ENCODE measurements at places on chromosomes 5 and 9. TPM values are rescaled to one million over a fixed set of nuclear protein-coding genes. Genes with fewer than 3 reads are reported as not detected.

DNA sequence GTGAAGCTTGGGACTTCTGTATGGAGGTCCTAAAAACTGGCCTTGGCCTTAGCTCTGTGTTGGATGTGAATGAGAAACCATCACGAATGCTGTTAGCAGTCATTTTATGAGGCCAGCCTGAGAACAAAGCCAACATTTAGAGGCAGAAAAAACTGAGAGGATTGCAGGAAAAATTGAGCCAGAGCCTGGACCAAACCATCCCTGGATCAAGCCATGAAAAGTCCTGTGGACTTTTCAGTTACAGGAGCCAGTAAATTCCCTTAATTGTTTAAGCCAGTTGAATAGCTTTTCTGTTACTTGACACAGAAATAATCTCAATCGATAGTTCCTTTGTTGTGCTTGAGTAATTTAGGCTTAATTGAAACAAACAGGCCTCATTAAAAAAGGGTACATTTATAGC is 42.6 kb upstream of the SPATA31D4 start:
- no peaks in the 10 kb centered on the region for H3K27me3 ChIP-seq
- no peak overlapping the region for H3K27ac ChIP-seq
- no peak for DNase-seq
- H3K36me3 ChIP-seq, result no peaks in the 10 kb centered on the region

GRCh38 chr5:77774981-77775789 is 954 bp downstream of the TBCA start:
- H3K36me3 ChIP-seq, result no peaks in the 10 kb centered on the region
- no peaks in the 10 kb centered on the region for H3K27me3 ChIP-seq
- H3K27ac ChIP-seq, result peak overlapping the region; percentile 98
- no peak for DNase-seq

GRCh38 chr9:136565086-136565714 is 19.4 kb upstream of the NOTCH1 start:
- no peak for DNase-seq
- no peaks in the 10 kb centered on the region for H3K36me3 ChIP-seq
- H3K27ac ChIP-seq, result peak overlapping the region; percentile 67
- H3K4me1 ChIP-seq, result no peaks in the 10 kb centered on the region

DNA sequence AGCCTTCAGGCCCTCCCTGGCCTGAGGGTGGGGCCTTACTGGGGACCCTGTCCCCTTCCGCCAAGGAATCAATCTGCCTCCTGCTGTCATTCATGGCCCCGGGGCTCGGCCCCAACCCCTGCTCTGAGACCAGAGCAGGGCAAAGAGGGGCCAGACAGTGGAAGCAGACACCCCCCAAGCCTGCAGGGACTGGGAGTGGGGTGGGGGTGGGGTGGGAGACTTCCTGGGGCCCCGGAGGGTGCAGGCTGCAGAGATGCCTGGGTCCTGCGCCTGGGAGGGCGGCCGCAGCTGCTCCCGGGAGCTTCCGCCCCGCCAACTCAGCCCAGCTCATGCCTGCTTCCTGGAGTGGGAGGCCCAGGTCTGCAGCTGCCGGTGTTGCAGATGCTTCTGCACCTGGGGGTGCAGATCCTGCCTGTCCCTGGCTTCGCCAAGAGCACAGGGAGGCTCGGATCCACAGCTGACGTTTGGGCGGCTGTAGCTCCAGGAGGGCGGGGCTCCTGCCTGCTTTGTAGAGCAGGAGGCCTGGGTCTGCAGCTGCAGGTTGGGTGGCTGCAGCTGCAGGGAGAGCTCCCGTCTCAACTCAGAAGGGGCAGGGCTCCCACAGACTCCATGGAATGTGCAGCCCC is 6.2 kb downstream of the KIF4B start:
- DNase-seq, result no peak
- no peak overlapping the region for H3K4me3 ChIP-seq
- no peaks in the 10 kb centered on the region for H3K36me3 ChIP-seq
- no peaks in the 10 kb centered on the region for H3K4me1 ChIP-seq
- no peaks in the 10 kb centered on the region for H3K27me3 ChIP-seq
- no peak overlapping the region for H3K27ac ChIP-seq

SCGB3A2 gene
- total RNA-seq, result not detected

- H3K4me3 ChIP-seq, result no peak overlapping the region
- no peak for DNase-seq
- H3K27ac ChIP-seq, result no peak overlapping the region
- no peaks in the 10 kb centered on the region for H3K27me3 ChIP-seq
Observed at GRCh38 chr5:158133369-158133768, 274.4 kb upstream of the CLINT1 start.

DNA sequence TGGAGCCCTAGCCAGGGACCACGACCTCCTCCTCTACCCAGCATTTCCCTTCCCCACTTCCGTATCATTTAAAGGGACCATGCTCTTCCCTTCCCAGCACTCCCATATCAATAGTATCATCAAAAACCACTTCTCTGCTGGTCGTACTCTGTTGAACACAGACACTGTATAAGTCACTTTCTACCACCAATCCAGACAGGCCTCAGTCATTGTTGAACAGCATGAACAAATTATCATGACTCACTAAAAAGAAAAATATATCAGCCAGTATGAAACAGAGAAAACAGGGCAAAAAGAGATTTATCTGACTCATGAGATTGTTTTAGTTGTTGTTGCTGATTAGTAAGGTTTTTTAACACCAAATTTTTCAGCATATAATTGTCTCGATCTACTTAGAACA is 89.8 kb downstream of the CDKN2A start:
- H3K4me3 ChIP-seq, result no peak overlapping the region
- DNase-seq, result no peak
- H3K27ac ChIP-seq, result no peak overlapping the region
- H3K36me3 ChIP-seq, result no peaks in the 10 kb centered on the region
- no peaks in the 10 kb centered on the region for H3K27me3 ChIP-seq

- no peaks in the 10 kb centered on the region for H3K36me3 ChIP-seq
- no peaks in the 10 kb centered on the region for H3K27me3 ChIP-seq
- no peaks in the 10 kb centered on the region for H3K4me1 ChIP-seq
- no peak overlapping the region for H3K27ac ChIP-seq
- H3K4me3 ChIP-seq, result no peak overlapping the region
Observed at GRCh38 chr5:151240924-151241635, 11.9 kb upstream of the GM2A start.

FAXDC2 gene
- total RNA-seq, result 16.5 TPM

- H3K4me3 ChIP-seq, result no peak overlapping the region
- peaks cover 16% of the 10 kb centered on the region for H3K36me3 ChIP-seq
- no peak for DNase-seq
- H3K27ac ChIP-seq, result no peak overlapping the region
Observed at GRCh38 chr5:172071309-172071875, 65.0 kb upstream of the FBXW11 start.

GALNT12 gene
- total RNA-seq, result 112 TPM

- no peaks in the 10 kb centered on the region for H3K4me1 ChIP-seq
Observed at GRCh38 chr9:121689461-121690157, 38.2 kb downstream of the DAB2IP start.
